ENCODE measurements at places on chromosomes 4 and X. TPM values are rescaled to one million over a fixed set of nuclear protein-coding genes. Genes with fewer than 3 reads are reported as not detected.

Gene PAGE2
- not detected for total RNA-seq

Gene ATXN3L
- not detected for total RNA-seq

Gene GPR34
- total RNA-seq = 0.72 TPM

Gene DCHS2
- under 0.01 TPM for total RNA-seq

Gene COL25A1
- 1.4 TPM for total RNA-seq
